ENCODE measurements at places on chromosomes 12 and 14.

GRCh38 chr14:103273745-103274615 is 60.1 kb upstream of the EIF5 start:
- DNase-seq: no peak

GRCh38 chr12:76259106-76259505 is 89.1 kb downstream of the BBS10 start:
- no peak for DNase-seq

GRCh38 chr14:38078393-38078792 is 129.3 kb upstream of the SSTR1 start:
- no peak for DNase-seq

- DNase-seq: no peak
Measured at GRCh38 chr14:75156901-75157300, 19.5 kb downstream of the TMED10 start.

- DNase-seq: no peak
Measured at GRCh38 chr14:95270203-95270602, 49.5 kb downstream of the CLMN start.

- no peak for DNase-seq
Measured at GRCh38 chr14:36091096-36091495, 85.4 kb downstream of the PTCSC3 start.

- DNase-seq: no peak
Measured at GRCh38 chr12:71973687-71974086, 35.0 kb downstream of the TPH2 start.

DNA sequence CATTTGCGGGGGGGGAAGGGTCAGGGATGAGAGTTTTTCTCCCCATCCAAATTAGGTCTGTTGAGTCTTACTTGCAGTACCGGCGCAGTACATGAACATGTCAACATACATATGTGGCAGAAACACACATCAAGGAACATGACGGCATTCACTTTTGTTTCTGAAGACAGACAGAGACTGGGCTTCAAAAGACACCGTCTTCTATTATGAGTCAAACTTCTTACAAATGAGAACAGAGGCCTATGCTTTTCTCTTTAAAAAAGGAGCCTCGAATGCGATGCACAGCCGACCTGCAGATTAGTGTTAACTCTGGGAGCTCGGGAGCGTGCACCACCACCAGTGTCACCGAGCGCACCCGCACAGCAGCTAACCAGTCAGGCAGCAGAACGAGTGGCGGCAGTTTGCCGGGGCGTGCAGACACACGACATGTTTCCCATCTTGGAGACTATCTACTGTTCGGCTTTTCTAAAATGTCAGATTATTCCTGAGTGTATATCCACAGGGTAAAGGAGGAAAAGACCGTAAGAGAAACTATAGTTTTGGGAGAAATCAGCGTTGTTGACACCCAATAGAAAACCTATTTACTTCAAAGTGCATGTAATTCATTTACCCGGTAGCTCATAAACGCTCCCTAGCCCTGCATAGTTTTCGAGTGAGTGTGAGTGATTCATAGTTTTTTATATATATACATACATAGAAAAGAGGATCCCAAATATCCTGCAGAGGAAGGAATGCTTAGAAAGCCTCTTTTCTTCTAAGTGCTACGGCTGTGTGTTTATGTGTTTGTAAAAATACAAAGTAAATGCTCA is 33.0 kb downstream of the UBR7 start:
- no peak for DNase-seq

- no peak for DNase-seq
Measured at GRCh38 chr12:120962532-120963020, 15.8 kb upstream of the HNF1A start.

- DNase-seq: peak; percentile 36
Measured at GRCh38 chr14:104113631-104114420, 24.6 kb upstream of the KIF26A start.

GRCh38 chr12:120137833-120138232 is 21.3 kb upstream of the RAB35 start:
- no peak for DNase-seq

DNA sequence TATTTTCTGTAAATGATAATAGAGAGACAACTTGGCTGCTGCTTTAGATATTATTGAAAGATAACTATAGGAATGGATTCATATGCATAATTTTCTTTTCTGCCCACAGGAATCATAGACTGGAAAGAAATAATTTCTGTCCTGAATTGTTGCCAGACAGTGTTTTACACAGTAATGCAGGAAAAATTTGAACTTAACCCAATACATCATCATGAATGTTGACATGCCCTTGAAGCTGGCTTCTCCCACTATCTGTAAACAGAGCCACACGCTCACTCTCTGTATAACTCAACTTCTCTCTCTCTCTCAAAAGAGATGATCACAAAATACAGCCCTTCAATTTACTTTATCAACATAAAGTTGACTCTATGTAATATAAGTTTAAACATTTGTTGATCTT is 56.6 kb downstream of the PAX9 start:
- DNase-seq: no peak

- DNase-seq: no peak
Measured at GRCh38 chr12:95124106-95124505, 50.7 kb upstream of the NR2C1 start.

DNA sequence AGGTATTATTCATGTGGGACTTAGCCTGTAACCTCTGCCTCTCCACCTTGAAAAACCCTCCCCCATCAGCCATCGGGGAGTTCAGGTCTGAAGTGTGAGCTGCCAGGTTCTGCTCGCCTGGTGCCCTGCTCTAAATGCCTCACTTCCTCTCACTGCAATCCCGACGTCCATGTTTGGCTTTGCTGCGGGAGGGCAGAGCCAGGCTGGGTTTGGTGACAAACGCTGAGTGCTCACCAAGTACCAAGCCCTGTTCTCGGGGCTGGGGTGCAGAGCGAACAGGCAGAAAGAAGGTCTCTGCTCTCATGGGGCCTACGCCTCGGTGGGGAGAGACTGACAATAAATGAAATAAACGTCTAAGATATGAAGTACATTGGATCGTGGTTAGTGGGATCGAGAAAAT is 2.1 kb upstream of the ADGRD1 start:
- no peak for DNase-seq

DNA sequence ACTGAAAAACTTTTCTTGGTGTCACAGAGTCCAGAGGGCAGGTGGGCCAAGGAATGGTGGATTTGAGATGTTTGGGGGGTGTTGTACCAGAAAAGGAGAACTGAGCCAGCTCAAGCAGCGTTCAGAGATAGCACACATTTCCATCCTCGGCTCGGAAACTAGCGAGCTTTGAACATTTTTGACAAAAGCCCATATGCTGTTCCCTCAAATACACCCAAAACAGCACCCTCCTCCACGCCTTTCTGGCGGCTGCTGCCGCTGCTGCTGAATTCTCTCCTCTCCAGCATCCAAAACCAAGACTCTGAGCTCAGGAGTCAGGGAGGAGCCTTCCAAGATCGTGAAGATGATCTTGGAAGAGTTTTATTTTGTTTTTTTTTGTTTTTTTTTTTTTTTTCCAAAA is 961 bp downstream of the SRRM4 start:
- no peak for DNase-seq

GRCh38 chr14:61281186-61281947 is at the start of gene TMEM30B:
TSS of gene TMEM30B (minus strand) at chr14:61281338. CDS start at chr14:61281147, 191 bp downstream.
- DNase-seq: peak; percentile 72

DNA sequence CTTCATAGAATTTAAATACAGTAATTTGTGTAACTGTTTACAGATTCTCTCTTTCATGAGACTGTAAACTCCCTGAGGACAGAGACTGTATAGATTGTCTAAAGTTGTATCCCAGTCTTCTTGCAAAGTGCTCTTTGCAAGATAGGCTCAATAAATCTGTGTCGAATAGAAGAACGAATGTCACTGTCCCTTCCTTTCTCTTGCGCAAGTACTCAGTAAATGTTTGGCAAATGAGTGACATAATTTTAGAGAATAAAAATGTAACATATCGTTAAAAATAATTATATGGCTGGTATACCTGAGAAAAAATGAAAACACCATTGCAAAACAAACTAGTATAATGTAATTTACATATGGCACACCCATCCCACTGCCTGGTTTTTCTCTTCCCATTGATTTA is 1.9 kb upstream of the RALGAPA1 start:
- no peak for DNase-seq

- no peak for DNase-seq
Measured at GRCh38 chr12:12628013-12628412, 16.3 kb downstream of the CREBL2 start.

- DNase-seq: no peak
Measured at GRCh38 chr12:2396448-2396871, 343.7 kb downstream of the CACNA1C start.

DNA sequence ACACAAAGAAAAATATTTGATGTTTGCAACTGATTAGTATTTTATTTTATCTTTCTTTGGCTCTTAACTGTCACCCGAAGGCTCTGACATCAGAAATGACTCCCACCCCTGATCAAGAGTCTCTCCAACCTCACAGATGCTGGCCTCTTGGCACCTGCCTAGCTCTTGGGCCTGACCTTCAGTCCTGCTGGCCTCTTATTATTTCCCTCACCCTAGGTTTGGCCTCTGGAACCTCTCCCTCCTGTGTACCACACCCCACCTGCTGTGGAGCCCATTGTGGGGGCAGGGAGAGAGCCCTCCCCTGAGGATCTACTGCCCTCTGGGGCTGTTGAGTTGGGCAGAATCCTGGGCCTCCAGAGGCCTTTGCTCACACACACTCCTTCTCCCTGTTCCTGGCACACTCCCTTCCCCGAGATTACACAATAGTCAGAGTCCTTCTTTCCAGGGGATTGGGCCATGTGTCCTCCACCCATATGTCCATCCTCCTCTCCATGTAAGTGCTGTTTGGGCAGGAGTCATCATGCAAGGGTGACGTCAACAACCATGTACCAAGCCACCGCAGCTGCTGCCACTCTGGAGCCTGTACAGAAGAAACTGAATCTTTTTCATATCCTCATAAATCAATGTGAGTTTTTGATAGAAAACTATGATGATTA is 124.3 kb downstream of the RASSF9 start:
- DNase-seq: no peak

- no peak for DNase-seq
Measured at GRCh38 chr14:91088585-91089235, 25.2 kb upstream of the DGLUCY start.

- no peak for DNase-seq
Measured at GRCh38 chr14:101453225-101453624, 108.1 kb upstream of the DIO3 start.

DNA sequence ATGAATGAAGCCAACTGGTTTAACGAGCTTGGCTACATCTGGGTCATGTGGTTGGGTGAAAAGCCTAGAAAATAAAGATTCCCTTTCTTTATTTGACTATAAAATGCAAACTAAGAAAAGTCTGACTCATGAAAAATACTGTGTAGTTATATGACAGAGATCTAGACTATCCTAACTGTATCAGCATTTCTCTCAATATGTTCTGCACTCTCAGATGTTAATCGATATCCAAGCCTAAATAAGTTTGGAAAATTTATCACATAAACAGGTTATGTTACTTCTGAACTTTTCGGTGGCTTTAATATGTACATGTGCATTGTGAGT is 133.1 kb downstream of the DAAM1 start:
- no peak for DNase-seq

DNA sequence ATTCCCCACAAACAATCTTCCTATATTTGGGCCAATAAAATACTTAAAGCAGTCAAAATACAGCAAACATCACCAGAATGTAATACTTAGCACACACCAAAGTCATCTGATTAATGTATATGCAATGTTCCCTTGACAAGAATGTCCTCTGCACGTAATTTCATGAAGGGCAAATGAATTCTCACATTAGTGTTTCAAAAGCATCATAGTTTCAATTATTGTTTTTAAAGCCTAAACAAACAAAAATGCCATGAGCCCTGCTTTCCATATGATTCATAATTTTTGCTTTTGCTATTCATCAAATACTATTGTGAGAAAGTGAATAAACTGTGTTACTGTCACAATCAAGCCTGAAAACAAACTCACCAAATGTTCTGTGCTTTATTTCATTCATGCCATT is 156.0 kb downstream of the EPS8 start:
- DNase-seq: no peak

GRCh38 chr12:25682421-25682820 is 129.3 kb upstream of the LMNTD1 start:
- no peak for DNase-seq

DNA sequence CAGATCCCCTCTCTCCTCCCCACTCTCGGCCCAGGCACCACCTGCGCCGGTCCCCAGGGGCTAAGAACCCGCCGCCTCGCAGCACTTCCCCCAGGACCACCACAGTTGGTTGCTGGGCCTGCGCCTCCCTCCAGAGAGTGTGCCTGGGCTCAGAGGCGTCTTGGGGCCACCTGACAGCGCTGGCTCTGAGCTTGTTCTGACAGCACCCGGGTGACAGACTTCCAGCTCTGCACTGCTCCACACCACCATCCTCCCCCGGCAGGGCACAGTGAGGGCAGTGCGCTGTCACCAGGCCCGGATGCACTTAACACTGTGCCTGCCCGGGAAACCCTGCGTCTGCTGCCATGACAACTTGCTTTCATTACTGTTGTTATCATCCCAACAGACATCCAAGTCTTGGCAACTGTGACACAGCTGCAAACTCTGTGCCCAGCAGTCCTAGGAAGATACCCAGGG is 6.6 kb downstream of the BRF1 start:
- DNase-seq: peak; percentile 83

GRCh38 chr14:100868621-100869370 is 34.7 kb downstream of the RTL1 start:
- no peak for DNase-seq

DNA sequence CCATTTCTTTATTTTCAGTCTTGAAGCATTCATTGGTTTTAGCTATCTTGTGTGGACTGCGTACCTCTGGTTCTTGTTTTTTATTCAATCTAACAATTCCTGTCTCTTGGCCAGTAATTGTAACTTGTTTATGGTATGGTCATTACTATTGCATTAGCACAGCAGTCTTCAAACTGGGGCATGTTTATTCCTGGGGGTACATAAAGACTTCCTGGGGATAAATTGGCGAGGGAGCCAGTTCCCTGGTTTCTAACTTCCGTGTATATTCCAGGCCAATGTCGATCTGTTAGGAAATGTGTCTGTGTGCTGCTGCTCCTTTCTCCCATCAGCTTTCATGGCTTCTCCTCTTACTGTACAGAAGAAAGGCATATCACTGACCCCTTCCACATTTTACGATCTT is 13.7 kb upstream of the EVL start:
- DNase-seq: no peak

DNA sequence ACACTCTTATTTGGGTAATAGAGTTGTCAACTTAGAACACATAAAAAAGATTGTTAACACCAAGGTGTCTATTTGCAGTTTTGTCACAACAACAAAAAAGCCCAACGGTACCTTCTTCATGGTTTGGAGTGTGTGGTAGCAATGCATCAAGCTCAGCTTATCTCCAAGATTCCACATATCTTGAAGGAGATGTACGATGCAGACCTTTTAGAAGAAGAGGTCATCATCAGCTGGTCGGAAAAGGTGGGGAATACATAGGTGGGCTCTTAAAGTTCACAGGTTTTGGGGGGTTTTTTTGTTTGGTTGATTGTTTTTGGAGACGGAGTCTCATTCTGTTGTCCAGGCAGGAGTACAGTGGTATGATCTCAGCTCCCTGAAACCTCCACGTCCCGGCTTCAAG is 5.5 kb downstream of the EIF5 start:
- DNase-seq: no peak

GRCh38 chr12:119728444-119728745 is 60.5 kb downstream of the PRKAB1 start:
- DNase-seq: no peak
